ENCODE measurements at places on chromosomes 6 and 20.

- no peak for DNase-seq
Observed at GRCh38 chr20:41308290-41308711, 9.2 kb downstream of the ZHX3 start.

DNA sequence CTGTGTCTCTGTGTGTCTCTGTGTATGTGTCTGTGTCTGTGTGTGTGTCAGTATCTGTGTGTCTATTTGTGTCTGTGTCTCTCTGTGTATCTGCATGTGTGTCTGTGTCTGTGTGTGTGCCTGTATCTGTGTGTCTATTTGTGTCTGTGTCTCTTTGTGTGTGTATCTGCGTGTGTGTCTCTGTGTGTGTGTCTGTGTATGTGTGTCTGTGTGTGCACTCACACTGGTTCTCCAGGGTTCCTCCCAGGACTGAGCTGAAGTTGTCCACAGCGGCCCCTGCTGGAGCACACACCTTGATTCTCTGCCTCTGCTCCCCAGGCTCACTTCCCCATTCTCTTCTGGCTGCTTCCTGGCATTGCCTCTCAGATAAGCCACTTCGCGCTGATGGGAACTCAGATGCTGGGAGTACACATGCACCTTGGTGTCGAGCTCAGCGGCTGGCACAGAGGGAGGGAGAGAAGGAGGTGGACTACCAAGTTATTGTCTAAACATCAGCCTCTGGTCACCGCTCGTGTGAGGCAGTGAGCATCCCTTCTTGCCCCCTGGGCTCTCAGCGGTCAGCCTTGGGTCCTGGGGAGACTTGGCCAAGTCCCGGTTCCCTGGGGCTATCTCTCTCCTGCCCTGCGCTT, 104.9 kb upstream of the NXT1 start:
- DNase-seq = no peak

GRCh38 chr6:35677456-35677855, 11.3 kb downstream of the FKBP5 start:
- no peak for DNase-seq

GRCh38 chr6:150417250-150417649, 48.4 kb downstream of the IYD start:
- DNase-seq = no peak

DNA sequence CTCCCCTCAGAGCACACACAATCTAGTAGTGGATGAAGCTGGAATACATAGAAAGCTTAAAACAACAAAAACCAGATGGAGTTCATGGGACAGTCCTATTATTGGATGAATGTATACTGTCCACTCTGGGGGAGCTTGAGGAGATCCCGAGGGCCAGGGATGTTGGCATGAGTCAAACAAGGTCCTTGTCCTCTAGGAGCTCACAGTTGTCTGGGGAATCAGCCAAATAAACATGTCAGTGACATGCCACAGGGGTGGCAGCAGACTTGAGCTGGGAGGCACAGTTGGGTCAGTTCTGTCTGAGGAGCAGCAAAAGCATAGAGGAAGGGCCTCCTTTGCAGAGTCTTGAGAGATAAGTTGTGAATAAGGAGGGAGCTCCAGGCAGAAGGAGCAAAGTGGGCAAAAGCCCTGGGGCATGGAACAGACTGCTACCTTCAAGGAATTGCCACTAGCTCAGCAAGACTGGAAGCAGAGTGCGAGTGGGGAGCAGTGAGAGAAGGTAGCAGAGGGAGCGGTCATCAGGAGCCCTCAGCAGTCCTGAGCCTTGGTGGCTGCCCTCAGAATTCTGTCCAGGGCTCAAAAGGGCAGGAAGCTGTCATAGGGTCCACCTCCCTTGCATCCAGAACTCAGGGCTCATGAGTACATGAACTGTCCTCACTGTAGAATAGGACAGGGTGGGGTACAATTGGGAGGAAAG, 22.1 kb downstream of the L3MBTL1 start:
- no peak for DNase-seq

GRCh38 chr6:134738211-134738885, 211.6 kb downstream of the ALDH8A1 start:
- no peak for DNase-seq

DNA sequence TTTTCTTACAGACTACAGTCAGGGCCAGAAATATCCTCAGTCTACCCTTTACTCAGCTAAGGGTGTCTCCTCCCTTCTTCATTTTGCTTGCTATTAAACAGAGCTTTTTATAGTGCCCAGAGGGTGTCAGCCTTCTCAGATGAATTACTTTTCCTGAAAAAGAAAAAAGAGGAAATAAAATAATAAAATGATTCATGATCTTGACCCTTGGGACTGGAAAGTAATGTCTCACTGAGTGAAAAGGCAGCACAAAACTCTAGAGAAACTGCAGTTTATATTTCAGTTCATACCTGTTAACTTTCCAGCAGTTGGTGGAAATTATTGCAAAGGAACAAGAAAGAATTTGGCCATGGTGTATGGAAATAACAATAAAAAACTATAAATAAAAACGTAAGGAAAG, 170.6 kb downstream of the IBTK start:
- DNase-seq = no peak

- no peak for DNase-seq
Observed at GRCh38 chr20:4043796-4044195, 28.4 kb upstream of the RNF24 start.

GRCh38 chr6:150373260-150373701, 4.5 kb downstream of the IYD start:
- DNase-seq = no peak

- no peak for DNase-seq
Observed at GRCh38 chr20:50728486-50728980, 2.8 kb upstream of the PARD6B start.

DNA sequence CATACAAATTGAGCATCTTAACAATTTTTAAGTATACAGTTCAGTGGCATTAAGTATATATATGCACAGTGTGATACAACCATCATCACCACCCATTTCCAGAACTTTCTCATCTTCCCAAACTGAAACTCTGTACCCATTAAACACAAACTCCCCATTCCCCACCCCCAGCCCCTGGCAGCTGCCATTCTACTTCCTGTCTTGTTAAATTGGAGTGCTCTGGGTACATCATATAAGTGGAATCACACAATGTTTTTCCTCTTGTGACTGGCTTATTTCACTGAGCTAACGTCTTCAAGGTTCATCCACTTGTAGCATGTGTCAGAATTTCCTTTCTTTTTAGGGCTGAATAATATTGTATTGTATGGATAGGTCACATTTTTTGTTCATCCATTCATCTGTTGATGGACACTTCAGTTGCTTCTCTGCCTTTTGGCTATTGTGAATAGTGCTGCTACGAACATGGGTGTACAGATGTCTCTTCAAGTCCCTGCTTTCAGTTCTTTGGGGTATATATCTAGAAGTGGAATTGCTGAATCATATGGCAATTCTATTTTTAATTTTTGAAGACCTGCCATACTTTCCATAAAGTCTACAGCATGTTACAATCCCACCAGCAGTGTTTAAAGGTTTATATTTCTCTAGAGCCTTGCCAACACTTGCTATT, 19.6 kb upstream of the RREB1 start:
- no peak for DNase-seq

- DNase-seq = no peak
Observed at GRCh38 chr20:39004508-39004907, 42.4 kb downstream of the DHX35 start.

- no peak for DNase-seq
Observed at GRCh38 chr20:13131688-13132087, 89.4 kb upstream of the ISM1 start.

- no peak for DNase-seq
Observed at GRCh38 chr6:119294984-119295383, 54.6 kb downstream of the MAN1A1 start.

DNA sequence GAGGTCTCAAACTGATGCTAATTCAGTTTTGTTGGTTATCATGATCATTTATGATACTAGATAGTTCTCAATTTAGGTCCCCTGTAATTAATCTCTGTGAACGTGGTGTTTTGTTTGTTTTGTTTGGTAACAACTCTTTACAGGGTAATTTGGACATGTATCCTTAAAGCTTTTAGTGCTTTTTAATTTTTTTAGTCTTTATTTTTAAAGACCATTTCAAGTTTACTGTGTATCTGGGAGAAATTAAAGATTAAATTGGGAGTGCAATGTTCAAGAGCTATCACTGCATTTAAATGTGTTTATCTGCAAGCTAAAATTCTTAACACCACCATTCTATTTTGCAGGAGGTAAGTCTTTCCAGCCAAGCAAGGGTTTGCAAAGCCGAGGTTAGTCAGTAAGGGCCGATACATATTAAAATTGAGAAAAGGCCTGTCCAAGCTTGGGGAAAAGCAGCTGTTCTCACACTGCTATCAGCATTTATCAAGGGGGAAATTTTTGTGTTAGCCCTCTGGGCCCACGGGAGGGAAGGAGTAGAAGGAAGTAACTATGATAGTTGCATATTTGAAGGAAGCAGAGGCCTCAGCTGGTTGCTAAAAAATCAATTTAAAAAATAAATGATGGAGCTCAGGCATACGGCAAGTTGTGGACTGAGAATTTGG, 59.3 kb upstream of the ZNF217 start:
- no peak for DNase-seq

DNA sequence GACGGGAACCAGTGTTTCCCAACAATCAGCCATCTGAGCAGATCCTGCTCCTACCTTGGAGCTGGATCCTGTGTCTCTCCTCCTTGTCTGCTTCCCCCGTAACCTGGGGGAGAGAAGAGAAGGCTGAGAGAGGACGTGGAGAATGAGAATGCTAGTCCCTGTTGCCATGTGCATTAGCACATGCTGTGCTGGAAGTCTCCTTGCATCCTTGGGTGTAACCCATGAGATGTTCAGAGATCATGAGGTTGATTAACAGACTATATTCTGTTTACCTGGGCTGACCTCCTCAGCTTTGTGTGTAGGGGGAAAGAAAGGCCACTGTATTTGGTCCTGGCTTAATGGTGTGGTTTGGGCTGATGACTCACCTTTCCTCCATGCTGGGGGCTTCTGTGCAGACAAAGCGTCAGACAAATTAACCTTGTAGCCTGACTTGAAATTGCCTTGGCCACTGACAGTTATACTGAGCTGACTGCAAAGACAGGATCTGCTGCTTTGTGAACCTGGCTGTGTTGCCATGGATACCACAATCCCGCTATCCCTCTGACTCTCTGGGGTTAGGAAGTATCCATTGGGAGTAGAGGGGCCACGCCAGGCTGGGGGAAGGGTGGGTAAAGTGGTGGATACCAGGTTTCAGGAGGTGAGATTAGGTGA, 243.7 kb upstream of the CHD6 start:
- DNase-seq = no peak

DNA sequence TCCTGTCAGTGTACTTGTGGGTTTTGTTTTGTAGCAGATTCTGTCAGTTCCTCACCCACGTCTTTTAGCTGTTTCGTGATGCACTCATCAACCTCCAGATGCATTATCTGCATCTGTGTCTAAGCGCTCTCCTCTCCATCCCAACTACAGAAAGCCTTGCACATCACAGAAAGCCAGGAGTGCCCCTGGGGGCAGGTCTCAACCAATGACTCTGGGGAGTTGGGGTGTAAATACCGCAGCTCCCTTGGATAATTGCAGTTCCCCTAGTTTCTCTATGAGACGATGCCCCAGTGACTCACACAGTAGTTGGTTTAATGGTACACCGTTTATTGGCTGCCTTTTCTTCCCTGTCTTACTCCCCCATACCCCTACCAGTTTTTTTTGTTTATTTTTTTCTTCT, 158.1 kb downstream of the SOX4 start:
- DNase-seq = no peak

DNA sequence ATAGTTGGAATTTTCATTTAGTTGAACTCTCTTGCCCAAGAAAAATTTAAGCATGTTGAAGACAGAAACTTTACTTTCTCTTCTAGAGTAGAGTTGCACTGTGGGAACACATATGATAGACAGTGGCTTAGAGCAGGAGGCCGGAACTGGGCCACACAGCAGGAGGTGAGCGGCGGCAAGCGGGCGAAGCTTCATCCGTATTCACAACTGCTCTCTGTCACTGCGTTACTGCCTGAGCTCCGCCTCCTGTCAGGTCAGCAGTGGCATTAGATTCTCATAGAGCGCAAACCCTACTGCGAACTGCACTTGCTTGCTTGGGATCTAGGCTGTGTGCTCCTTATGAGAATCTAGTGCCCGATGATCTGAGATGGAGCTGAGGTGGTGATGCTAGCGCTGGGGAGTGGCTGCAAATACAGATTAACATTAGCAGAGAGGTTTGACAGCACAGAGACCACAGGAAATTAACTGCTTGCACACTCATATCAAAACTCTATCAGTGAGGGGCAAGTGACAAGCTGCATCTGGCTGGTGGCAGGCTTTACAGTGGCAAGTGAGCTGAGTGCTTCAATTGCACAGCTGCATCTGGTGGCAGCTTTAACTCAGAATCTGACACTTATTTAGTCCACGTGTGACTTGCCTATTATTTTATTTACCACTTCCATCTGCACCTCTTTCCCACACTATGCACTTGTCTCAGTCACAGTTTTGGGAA, 174.9 kb upstream of the C6orf118 start:
- no peak for DNase-seq

DNA sequence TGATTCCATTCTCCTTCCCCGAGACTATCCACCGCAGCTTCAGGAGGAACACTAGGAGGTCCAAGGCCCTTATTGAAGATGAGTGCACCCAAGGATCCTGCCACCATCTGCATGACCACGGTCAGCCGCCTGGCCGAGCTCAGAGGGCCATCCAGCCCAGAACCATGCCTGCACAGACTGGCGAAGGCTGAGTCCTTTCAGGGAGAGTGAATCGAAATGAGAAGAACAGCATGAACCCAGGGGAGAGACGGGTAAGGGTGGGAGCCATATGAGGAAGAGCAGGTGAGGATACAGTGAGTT, 26.3 kb downstream of the SERPINB6 start:
- DNase-seq = no peak

DNA sequence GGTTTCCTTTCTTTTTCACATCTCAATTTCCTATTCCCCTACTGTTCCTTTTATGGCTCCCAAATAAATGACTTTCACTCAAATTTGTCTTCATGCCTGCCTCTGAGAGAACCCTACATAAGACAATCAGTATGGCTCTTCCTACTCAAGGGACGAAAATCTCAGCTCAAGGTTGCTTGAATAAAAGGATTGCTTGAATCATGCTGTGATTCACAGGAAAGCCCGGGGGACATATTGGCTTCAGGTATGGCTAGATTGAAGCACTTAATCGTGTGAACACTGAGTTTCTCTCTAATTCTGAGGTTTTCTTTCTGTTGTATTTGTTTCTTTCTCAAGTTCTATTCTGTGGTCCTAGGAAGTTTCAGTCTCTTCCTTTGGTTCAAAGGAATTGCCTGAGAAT, 140.3 kb upstream of the SULF2 start:
- DNase-seq = no peak

DNA sequence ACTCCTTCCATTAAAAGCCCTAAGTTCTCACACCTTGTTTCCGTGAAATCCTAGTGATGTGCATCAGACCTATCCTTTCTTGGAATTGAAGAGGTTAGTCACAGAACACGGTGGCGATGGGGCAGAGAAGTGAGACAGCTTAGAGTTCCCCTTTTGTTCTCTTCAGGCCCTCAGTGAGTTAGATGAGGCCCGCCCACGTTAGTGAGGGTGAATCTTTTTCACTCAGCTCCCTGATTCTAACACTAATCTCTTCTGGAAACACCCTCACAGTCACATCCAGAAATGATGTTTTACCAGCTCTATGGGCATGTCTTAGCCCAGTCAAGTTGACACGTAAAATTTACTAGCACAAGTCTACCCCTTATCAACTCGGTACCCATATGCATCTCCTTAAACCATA, 172.7 kb upstream of the NOX3 start:
- no peak for DNase-seq

- DNase-seq = no peak
Observed at GRCh38 chr6:100203400-100203799, 209.4 kb upstream of the MCHR2 start.

- no peak for DNase-seq
Observed at GRCh38 chr6:135939208-135939591, 87.7 kb downstream of the PDE7B start.
